ENCODE measurements at places on chromosomes 1 and 21. TPM values are rescaled to one million over a fixed set of nuclear protein-coding genes. Genes with fewer than 3 reads are reported as not detected.

DNA sequence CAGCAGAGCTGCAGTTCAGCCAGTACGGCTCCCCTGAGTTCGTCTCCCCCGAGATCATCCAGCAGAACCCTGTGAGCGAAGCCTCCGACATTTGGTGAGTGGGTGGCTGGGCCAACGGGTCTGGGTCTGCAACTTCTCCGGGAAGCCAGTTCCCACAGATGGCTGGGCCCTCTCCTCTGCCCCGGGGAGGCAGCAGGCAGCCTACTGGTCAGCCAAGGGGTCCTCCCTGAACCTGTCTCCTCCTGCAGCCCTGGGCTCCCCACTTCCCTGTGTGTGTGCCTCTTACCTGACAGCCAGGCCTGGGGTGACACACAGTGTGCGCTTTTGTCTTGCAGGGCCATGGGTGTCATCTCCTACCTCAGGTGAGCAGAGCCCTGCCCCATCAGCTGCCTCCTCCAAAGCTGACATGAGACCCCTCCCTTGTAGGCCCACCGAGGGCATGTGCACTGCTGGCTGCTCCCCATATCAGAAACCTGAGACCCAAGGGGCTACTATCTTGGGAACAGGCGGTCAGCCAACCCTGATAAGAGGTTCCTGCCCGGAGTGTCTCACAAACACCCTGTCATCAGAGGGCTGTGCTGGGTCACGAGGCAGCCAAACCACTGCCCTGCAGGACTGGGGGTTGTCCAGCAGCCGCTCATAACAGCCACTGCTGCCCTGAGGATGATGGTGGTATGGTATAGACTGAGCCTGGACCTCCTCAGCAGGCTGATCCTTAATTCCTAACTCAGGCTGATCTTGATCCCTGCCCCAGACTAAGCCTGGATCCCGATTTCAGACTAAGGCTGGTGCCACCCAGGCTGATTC, 37.6 kb downstream of the TRIM11 start:
- no peaks in the 10 kb centered on the region for H3K36me3 ChIP-seq
- no peak overlapping the region for H3K27ac ChIP-seq
- H3K4me3 ChIP-seq = no peak overlapping the region
- DNase-seq = no peak

- no peaks in the 10 kb centered on the region for H3K36me3 ChIP-seq
- peaks cover 9% of the 10 kb centered on the region for H3K4me1 ChIP-seq
- no peak overlapping the region for H3K4me3 ChIP-seq
- no peak for DNase-seq
- no peaks in the 10 kb centered on the region for H3K27me3 ChIP-seq
Measured at GRCh38 chr1:182397653-182398393, 2.6 kb downstream of the TEDDM1 start.

DNA sequence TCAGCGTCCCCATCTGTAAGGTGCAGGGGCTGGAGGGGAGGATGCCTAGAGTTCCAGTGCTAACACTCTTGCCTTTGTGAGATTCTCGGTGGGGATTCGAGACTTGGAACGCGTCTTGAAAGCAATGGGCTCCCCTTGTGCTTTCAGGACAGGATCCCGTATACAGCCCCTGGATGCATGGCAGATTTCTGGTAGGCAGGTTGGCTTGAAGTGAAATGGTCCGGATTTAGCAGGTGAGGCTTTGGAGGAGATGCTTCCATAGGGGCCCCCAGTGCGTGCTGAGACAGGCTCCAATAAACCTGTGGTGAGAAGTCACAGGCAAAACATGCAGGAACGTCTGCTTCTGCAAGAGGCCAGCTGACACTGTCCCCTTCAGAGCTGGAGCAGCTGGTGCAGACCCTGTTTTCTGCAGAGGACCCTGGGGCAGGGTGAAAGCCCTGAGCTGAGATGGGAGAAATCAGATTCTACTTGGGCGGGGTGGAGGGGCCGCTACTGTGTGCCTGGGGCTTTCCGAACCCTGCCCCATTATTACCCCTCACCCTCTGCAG, 270.4 kb downstream of the PTPRU start:
- H3K4me1 ChIP-seq = peaks cover 23% of the 10 kb centered on the region
- DNase-seq = no peak
- H3K27ac ChIP-seq = no peak overlapping the region

Gene CYP2J2
- polyA plus RNA-seq = 1.4 TPM

DNA sequence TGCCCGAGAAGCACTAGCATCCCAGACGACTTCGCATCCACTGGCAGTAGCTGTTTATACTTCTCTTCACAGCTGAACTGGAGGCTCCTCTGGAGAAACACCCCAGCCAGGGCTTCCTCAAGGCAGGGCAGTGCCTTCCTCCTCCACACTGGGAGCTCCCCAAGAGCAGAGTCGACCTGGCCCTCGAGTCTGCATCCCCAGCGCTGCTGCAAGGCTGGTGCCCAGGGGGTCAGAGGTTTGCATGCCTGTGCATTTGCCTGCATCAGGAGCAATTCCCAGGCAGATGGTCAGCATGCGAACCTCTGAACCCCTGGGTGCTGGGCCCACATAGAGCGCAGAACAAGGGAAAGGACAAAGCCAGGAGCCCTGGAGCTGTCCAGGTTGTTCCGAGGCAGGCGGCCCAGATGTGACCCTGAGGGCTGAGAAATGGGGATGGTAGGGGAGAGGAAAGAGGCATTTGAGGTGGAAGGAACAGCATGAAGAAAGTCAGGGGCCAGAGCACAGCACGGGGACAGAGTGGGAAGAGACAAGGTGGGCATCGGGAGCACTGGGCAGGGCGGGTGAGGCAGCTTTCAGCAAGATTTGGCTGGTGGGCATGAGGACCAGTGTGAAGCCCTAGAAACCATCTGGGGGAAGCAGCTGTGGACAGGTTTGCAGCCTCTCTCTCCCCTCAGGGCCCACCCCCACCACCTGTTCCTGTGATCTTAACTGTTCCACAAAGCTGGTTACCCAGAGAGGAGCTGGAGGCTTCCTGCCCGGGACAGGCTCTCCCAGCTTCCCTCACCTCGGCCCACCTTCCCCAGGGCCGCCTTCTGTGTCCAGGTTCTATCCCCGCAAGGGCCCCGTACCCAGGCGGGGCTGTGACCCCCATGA, 6.4 kb upstream of the S100A8 start:
- DNase-seq = no peak
- no peak overlapping the region for H3K27ac ChIP-seq
- no peaks in the 10 kb centered on the region for H3K4me1 ChIP-seq
- H3K36me3 ChIP-seq = no peaks in the 10 kb centered on the region

DNA sequence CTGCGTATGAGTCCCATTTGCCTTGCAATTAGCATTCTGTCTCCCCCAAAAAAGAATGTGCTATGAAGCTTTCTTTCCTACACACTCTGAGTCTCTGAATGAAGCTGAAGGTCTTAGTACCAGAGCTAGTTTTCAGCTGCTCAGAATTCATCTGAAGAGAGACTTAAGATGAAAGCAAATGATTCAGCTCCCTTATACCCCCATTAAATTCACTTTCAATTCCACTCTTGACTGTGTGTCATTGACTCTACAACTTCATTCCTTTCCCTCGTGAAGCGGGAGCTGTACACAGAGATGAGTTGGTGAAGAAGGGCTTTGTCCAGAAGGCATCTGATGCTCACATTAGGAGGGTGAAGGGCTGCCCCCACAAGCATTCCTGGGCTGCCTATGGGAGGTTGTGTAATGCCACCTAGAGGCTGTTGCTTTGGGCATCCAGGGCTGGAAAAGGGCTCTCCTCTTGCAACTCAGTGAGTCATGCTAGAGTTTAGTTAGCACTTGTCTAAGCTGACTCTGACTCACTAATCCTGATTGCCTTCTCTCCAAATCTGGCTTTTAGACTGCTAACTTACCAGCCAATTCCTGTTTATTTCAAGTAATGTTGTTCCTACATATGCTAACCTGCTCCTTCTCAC, 1.8 kb downstream of the SPRR1B start:
- DNase-seq = peak; percentile 73
- no peak overlapping the region for H3K4me3 ChIP-seq
- H3K4me1 ChIP-seq = no peaks in the 10 kb centered on the region
- no peak overlapping the region for H3K27ac ChIP-seq
- H3K27me3 ChIP-seq = no peaks in the 10 kb centered on the region

GRCh38 chr1:212118872-212119260, 83.3 kb downstream of the DTL start:
- H3K4me3 ChIP-seq = no peak overlapping the region
- no peaks in the 10 kb centered on the region for H3K27me3 ChIP-seq
- H3K27ac ChIP-seq = no peak overlapping the region

Gene NBPF20
- polyA plus RNA-seq = 0.30 TPM

Gene SH2D5
- 4.6 TPM for polyA plus RNA-seq

DNA sequence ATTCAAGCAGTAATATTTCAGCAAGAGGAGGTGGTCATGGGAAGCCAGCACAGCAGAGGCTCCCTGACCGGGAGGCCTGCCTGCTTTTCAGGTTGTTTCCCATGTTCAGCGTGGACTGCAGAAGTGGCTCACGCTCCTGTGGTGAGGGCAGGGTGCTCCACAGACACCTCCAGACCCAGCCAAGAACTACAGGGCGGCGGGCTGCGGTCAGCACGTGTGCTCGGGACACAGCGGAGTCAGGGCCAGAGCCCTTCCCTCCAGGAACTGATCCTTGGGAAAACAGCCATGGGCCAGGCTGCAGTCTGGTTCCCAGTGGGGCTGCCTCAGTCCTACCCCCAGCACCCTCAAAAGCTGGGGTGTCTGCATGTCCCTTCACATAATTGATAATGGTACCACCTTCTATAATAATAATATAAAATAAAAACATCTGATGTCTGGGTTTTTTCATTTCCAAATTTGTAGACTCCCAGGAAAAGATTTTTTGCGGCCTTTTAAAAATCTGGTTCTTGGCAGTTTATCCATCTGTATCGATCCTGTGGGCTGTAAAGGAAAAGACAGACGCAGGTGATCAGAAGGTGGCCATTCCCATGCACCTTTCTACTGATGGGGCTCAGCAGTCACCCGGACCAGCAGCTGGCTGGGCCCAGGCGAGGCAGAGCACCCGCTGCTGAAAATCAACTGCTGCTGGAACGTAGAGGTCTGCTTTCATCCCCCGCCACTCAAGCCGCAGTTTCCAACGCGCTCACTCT, 10.7 kb downstream of the THAP3 start:
- H3K27me3 ChIP-seq = no peaks in the 10 kb centered on the region
- no peaks in the 10 kb centered on the region for H3K4me1 ChIP-seq
- no peak for DNase-seq
- H3K27ac ChIP-seq = no peak overlapping the region
- no peak overlapping the region for H3K4me3 ChIP-seq

GRCh38 chr1:41752514-41753170, 166.1 kb downstream of the HIVEP3 start:
- no peaks in the 10 kb centered on the region for H3K36me3 ChIP-seq
- H3K4me3 ChIP-seq = no peak overlapping the region
- H3K27ac ChIP-seq = no peak overlapping the region
- no peaks in the 10 kb centered on the region for H3K27me3 ChIP-seq
- DNase-seq = no peak

All from GM23338 (cell line).